ENCODE measurements at places on chromosomes 6 and 20.

DNA sequence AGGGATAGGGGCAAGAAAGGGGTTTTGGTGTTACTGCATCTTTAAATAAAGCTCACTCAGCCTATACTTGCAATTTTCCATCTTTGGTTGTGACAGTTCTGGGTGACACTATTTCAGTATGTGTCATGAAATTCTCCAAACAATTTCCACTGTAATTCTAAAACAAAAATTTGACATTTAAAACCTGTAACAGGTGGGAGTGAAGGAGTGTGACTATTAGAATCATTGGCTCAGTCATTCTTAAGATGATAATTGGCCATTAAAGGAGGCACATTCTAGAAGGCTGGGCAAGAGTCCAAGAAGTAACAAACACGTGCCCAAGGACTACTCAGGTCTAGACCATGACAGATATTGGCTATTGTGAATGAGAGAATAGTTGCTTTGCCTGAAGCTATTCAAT, 153.3 kb upstream of the ARG1 start:
- DNase-seq = no peak

DNA sequence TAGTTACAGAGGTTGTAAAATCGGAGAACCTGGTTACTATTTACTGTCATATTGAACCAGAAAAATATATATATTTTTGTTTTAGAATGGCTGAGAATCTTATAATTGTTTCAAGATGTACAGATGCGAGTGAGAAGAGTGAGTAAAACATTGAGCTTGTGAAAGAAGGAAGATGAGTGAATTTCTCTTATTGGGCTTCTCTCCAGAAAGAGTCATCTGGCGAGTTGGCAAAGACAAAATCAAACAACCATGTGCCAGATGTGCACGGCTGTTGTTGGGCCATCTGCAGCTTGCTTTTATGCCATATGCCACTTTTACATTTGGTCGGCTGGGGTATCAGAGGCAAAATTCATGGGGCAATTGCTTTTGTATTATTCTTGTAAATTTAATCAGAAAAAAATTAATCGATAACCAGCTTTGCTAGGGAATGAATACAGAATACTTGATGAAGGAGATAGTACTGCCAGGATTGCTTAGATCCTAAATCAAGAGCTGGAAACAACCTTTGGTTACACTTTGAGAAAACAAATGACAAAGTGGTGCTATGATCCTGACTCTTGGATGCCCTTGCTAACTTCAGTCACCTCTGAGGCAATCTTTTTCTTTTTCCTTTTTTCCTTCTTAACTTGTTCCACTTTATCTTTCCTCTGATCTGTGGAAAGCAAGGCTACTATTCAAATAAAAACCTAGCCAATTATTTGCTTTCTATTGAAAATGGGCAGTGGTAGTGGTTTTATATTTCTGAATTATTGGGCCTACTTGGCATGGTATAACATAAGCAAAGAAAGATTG, 97.1 kb upstream of the GRIK2 start:
- DNase-seq = no peak

DNA sequence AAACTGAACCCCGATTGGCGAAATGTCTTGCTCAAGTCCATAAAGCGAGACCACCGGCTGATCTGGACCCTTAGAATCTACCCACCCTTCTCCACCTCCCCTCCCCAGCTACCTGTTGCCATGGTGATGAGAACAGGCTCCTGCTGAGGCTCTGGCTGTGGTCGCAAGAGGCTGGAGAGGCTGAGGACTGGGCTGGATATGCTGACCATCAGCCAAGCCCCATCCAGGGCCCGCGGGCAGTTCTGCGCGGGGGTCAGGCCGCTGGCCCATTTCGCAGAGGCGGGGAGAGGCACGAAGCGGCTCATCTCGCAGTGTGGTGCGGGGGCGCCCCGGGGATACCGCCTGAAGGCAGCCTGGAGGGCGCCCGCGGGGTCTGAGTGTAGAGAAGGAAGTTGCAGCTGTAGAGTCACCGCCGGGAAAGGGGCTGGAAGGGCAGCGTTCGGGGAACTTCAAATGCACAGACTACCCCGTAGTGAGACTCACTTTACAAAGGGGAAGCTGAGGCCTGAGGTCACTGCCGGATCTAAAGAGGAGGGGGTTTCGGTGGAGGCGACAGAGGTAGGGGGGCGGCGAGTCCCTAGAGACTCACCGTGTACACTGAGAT, 671 bp downstream of the TAPBP start:
- DNase-seq = no peak

DNA sequence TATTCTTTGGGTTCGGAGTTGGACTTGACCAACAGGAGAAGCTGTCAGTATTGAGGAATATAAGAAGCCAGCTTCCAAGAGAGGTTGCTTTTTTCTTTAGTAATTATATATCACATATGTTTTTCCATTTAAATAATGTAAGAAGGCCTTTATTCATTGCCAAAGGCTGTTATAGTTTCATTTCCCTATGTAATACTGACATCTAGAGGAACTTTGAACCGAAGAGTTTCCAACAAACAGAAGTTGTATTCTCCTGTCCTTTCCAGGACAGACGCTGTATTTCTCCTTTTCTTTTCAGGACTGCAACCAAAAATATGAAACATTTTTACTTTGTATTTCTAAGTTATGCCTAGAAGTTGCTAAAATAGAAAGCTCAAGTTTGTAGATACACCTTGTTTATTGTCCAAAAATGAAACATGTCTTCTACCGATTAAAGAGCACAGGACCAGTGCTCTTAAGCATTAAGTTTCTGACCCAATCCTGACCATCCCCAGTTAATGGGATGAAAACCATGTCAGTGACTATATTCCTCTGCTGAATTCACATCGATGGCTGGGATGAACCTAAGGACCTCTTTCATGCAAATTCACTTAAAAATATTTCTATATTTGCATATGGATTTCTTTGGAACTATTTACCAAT, 55.1 kb downstream of the MYLK4 start:
- DNase-seq = no peak

DNA sequence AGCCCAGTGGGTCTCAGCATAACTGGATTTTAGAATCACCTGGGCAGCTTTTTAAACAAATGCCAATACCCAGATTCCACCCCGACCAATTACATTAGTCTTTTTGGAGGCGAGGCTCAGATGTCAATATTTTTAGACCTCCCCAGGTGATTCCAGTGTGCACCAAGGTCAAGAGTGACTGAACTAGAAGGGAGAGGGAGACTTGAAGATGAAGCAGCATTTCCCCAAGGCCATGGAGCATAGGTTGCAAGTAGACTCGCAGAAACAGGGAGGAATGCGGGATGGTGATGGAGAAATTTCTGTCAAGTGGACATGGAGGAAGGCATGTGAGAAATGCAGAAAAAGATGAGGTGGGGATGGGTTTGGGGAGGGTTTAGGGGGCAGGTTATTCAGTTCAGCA, 64.9 kb downstream of the BCAS1 start:
- no peak for DNase-seq

- no peak for DNase-seq
These were observed 58.2 kb upstream of the NKX2-2 start for GRCh38 chr20:21571841-21572690.

GRCh38 chr20:22495789-22496188, 88.6 kb downstream of the FOXA2 start:
- no peak for DNase-seq

- DNase-seq = no peak
These were observed 44.6 kb downstream of the GPR63 start for GRCh38 chr6:96792561-96793190.

DNA sequence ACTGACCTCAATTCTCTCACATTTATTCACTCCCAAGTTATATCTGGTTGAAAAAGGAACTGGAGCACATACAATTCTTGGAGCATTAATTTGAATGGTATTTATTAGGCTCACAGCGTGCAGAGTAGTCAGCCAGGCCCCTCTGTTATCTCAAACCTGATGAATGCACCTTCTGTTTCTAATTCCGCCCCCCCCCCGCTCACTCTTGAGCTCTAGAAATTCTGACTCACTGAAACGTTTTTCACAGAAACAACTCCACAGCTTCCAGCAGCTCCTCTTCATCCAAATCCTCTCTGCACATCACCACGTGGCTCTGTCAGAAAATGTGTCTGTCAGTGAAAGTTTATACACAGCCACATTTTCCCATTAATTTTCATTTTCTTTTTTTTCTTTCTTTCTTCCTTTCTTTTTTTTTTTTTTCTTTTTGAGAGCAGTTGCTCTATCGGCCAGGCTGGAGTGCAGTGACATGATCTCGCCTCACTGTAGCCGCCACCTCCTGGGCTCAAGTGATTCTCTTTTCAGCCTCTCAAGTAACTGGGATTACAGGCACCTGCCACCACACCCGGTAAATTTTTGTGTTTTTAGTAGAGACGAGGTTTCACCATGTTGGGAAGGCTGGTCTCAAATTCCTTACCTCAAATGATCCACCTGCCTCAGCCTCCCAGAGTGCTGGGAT, 109.4 kb downstream of the TBXT start:
- DNase-seq = peak; percentile 70

DNA sequence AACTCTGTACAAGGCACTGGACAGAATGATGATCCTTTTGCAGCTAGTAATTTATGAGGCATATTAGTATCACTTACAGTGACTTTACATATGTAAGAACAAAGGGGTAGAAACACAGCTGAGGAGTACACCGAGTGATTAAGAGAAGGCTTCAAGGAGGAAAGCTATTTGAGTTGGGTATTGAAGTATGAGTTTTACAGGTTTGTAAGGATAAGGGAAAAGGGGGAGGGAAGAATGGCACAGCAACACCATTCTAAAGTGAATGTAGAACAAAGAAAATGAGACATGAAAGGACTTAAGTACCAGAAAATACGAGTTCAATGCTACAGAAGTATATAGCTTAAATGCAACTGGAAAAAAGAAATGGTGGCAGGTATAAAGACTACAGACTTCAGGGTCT, 5.5 kb downstream of the CDK19 start:
- no peak for DNase-seq

GRCh38 chr6:52611833-52612232, 35.0 kb upstream of the TRAM2 start:
- DNase-seq = no peak

GRCh38 chr6:45640081-45640491, 262.4 kb upstream of the SUPT3H start:
- DNase-seq = no peak

- DNase-seq = no peak
These were observed 58.0 kb downstream of the MYH7B start for GRCh38 chr20:35013421-35014411.

GRCh38 chr6:68636666-68637065, 1.6 kb downstream of the ADGRB3 start:
- no peak for DNase-seq

GRCh38 chr6:167287513-167288048, 3.5 kb upstream of the UNC93A start:
- DNase-seq = no peak

- no peak for DNase-seq
These were observed 81.0 kb downstream of the ATRN start for GRCh38 chr20:3551681-3552434.

- DNase-seq = no peak
These were observed 21.0 kb upstream of the FYN start for GRCh38 chr6:111894272-111894671.

GRCh38 chr20:38726804-38727606, 2.7 kb downstream of the SLC32A1 start:
- no peak for DNase-seq

- DNase-seq = no peak
These were observed 36.3 kb upstream of the SIRT5 start for GRCh38 chr6:13538084-13538483.

DNA sequence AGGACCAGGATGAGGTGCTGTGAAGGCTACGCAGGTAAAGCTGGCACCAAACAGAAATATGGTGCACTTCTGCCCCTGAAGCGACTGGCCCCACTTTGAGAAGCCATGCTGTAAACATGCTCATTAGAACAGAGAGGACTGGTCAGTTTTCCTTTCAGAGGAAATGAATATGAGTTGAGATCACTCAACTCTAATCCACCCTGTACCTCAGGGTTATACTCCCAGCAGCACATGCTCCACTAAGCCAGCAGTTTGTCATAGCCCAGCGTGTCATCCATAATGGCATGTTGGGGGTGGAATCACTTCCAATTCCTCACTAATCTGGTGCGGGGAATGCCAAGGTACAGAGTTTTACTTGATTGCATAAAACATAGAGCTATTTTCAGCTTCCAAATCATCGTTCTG, 98.1 kb downstream of the HIVEP2 start:
- DNase-seq = peak; percentile 34

- no peak for DNase-seq
These were observed 107.5 kb downstream of the DTNBP1 start for GRCh38 chr6:15555101-15556038.

DNA sequence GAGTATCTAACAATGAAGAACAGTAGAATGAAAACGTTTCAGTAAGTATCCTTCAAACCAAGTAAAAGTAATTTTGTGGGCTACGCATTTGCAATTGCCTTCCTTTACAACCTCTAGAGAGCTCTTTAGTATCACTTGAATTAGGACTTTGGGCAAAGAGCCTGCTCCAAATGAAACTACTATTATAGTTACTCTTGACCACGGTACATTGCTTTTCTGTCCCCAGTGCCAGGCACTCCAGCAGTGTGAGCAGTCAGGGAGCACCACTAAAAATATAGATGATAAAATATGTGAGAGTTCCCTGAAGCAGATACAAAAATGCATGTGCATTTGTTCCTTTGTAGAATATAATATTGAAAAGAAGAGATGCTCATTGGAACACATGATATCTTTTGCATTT, 450.1 kb upstream of the MANEA start:
- DNase-seq = no peak

- DNase-seq = no peak
These were observed 41.9 kb downstream of the PLEKHG1 start for GRCh38 chr6:150641398-150642139.

DNA sequence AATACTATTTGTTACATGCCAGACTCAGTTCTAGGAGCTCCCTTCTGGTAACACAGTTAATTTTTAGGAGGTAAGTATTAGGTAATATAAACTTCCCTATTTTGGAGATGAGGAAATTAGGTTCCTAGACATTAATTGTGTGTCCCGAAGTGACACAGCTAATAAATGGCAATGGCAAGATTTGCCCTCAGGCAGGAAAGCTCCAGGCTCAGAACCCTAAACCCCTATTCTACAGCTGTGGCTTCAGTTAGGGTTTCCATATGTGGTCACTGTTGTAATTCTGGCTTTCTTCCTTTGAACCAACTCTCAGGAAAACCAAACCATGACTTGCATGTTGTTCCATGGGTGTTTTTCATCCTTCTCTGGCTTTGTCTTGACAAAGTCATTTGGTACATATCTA, 188.2 kb downstream of the PLCB1 start:
- no peak for DNase-seq

- DNase-seq = no peak
These were observed 58.4 kb downstream of the GJA10 start for GRCh38 chr6:89952686-89953085.

- no peak for DNase-seq
These were observed 11.5 kb downstream of the ATP9A start for GRCh38 chr20:51756653-51757052.

DNA sequence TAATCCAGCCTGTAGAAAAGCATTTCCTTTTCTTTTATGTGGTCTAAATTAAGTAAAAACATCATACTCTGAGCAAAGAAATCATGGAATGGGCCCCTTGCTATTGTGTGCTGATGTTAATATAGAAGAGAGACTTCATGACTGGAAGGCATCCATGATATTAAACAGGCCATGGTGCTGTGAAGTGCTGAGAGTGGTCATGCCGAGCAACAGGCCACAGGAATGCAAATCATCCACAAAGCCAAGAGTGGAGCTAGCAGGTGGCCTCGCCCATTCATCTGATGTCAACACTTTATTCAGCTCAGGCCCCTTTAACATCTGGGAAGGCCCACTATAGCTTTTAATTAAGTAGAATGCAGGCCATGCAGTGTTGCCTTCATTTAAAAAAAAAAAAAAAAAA, 115.2 kb upstream of the HMGCLL1 start:
- DNase-seq = no peak
